Thyroid gland (tissue), 4 donors: ENCODE measurements at places on chromosomes 16 and 17. TPM values are rescaled to one million over a fixed set of nuclear protein-coding genes. Genes with fewer than 3 reads are reported as not detected.

HEATR9 gene
- total RNA-seq, result not detected

CMTM4 gene
- 246 TPM for total RNA-seq

TAC4 gene
- not detected for total RNA-seq

- H3K4me1 ChIP-seq, result peaks cover 20% of the 10 kb centered on the region
- no peaks in the 10 kb centered on the region for H3K27me3 ChIP-seq
- no peaks in the 10 kb centered on the region for H3K36me3 ChIP-seq
These were observed at the start of gene CPNE2 for GRCh38 chr16:57091975-57092785. Gene CPNE2 (plus strand): TSS chr16:57092583. CDS start chr16:57110743, 18,160 bp downstream.

DNA sequence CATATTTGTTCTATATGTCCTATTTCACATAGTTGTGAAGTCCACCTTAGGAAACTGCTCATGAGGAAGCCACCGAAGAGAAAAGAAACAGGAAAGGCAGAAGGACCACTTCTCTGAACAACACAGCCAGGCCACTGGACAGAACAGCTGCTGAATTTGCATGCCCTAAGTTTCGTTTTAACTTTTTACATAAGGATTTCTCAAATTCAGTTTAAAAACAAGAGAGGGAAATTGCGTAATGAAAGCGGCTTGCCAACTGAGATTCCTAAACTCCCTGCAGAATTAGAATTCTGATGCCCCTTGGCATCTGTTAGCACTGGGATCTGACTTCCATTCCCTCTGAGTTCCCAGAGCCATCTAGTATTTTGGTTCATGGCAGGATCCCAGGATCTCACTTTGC lies 5.0 kb upstream of the CCL8 start:
- H3K27ac ChIP-seq, result peak overlapping the region; percentile 32
- no peaks in the 10 kb centered on the region for H3K36me3 ChIP-seq
- H3K27me3 ChIP-seq, result no peaks in the 10 kb centered on the region
- no peak for DNase-seq
- H3K4me3 ChIP-seq, result no peak overlapping the region

DNA sequence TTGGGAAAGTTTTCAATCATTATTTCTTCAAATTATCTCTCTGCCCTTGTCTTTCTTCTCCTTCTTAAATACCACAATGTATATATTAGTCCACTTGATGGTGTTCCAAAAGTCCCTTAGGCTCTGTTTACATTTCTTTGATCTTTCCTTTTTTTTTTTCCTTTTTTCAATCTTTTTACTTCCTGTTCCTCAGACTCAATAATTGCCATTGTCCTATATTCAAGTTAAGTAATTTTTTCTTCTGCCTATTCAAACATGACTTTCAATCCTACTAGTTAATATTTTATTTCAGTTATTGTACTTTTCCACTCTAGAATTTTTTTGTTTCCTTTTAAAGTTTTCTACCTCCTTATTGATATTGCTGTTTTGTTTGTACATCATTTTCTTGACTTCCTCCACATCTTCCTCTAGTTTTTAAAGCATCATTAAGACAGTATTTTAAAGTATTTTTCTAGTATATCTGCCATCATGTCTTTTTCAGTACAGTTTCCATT lies 15.8 kb upstream of the UQCRC2 start:
- peaks cover 3% of the 10 kb centered on the region for H3K4me1 ChIP-seq
- no peak overlapping the region for H3K4me3 ChIP-seq
- H3K36me3 ChIP-seq, result no peaks in the 10 kb centered on the region
- DNase-seq, result no peak
- no peak overlapping the region for H3K27ac ChIP-seq

- H3K27me3 ChIP-seq, result no peaks in the 10 kb centered on the region
- H3K36me3 ChIP-seq, result peaks cover 2% of the 10 kb centered on the region
- H3K27ac ChIP-seq, result peak overlapping the region; percentile 84
- H3K4me3 ChIP-seq, result peak overlapping the region; percentile 52
- H3K4me1 ChIP-seq, result peaks cover 3% of the 10 kb centered on the region
- peak; percentile 95 for DNase-seq
These were observed 5.4 kb upstream of the SLC5A2 start for GRCh38 chr16:31477220-31478216.

GRCh38 chr16:179211-180092 lies 807 bp upstream of the HBQ1 start:
- no peak overlapping the region for H3K4me3 ChIP-seq
- no peak for DNase-seq

- no peak for DNase-seq
- H3K4me3 ChIP-seq, result no peak overlapping the region
- no peaks in the 10 kb centered on the region for H3K27me3 ChIP-seq
- no peaks in the 10 kb centered on the region for H3K4me1 ChIP-seq
- H3K27ac ChIP-seq, result no peak overlapping the region
These were observed 62.7 kb downstream of the RBFOX3 start for GRCh38 chr17:79548116-79548515.
